ENCODE measurements at places on chromosomes 2 and 18.
A peak's percentile ranks its signal among the peaks of the same experiment; 100 is the strongest.

DNA sequence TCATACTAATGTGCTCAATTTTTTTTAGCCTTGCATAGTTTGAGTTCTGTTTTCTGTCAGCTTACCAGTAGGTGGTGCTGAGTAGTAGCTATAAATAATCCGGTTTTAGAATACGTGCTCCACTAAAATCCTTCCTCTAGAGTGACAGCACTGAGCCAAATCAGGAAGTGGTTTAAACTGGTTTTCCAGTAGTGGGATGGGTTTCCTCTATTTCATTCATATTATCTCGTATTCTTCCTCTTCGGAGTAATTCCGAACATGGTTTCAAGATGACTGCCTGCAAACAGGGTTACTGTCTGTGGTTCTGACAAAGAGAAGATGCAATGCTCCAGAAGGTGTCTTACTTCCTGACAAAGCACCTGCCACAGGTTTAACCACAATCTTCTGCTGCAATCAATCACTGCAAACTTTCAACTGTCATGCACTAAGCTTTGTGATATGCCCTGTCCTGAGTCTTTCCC lies 496.9 kb upstream of the VRK2 start:
- no peak for DNase-seq

DNA sequence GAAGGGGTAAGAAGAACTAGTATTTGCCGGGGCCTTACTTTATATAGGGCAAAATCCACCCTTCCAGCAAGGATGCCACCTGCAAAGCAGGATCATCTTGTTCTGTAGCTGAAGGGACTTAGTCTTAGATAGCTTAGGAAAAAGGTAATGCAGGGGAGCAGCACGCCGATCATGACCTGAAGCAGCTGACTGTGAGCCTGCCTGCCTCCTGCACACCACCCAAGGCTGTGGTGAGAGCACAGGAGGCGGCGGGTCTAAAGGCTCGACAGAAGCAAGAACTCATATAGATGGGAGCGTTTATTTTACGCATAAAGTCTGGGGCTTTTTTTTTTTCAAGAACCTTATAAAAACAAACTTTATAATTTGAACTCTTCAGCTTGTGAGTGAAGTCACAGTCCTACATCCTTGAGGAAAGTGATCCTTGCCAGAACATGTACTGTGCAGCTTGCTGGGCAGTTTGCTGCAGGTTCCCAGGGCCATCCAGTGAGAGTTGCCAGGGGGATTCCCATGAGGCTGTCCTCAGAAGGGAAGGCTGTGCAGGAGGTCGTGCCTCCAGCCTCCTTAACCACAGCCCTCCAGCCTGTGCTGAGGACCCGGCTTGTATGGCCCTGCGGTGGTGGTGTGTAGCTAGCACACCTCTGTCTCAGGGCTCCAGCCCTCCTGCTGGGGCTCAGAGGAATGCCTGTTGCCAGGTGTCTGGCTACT lies 92.1 kb downstream of the RNF144A start:
- DNase-seq = no peak

DNA sequence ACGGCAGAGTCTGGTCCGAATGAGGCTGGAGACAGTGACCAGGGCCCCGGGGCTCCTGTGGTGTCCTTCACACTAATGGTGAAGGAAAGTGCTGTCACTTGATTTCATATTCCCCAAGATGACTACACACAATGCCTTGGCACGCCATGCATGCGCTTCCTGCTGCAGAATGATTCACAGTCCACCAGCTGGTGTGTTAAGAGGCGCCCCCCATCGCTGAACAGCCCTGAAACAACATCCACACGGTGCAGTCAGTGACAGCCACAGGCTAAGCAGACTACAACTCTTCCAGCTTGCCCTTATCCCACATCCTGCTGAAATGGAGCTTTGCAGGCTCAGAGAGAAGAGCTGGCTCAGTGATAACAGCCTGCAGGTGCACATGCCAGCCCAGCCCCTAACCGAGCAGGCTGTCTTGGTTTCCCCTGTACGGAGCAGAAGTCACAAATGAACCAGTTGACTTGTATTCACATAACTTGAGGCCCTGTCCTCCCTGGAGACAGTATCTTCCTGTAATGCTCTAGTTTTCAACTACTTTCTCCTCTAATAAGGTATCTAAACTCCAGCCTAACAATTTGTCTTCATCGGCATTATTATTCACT lies 24.3 kb upstream of the CDH20 start:
- no peak for DNase-seq

GRCh38 chr2:127589358-127589757 lies 53.9 kb downstream of the MYO7B start:
- DNase-seq = no peak

DNA sequence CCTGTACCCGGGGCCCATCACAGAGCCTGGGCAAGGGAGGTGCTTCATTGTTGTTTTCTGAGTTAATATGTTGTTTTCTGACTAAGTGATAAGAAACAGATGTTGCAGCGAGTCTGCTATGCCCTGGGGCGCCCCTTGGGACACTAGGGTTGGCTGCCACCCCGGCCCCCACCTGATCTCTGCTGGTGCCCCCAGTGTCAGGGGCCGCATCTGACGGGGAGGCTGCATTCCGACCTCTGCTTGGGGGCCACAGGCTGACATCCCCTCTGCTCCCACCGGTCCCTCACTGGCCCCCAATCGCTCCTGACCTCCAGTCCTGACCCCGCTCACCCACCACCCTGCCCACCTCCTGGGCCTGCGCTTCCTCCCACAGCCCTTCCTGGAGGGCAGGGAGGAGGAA lies 65.9 kb downstream of the LONRF2 start:
- no peak for DNase-seq

DNA sequence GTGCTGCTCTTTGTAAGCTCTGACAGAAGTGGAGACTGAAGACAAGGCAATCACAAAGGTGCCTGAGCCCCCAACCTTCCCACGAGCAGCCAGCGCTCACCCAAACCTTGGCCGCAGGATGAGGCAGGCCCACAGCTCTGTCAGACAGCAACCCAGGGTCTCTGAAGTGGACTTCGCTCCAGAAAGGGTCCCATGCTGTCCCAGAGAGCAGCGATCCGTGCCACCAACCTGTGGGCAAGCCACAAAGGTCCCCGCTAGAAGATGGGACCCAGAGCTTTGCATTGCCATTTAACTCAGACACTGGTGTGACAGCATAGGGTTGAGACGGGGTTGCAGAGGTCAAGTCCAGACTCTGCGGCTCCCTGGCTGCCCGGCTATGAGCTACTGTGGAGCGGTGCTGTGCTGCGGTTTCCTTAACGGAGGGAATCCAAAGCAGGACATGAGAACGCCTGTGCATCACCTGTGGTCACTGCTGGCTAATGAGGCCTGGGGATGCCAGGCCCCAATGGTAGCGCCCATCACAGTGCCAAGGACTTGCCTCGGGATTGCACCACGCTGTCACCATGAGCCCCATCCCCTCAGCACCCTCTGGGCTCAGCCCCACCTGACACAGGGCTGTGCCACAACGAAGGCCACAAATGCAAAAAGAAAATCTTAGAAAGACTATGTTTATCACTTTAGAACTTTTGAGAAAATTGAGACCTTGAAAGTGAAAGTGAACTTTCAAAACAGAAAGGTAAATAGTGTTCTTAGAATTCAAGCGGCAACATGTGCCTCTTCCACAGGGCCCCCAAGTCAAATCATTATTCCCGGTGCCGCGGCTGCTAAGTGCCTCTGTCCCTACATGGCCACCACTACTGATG lies 103.4 kb downstream of the HDAC4 start:
- DNase-seq = no peak

DNA sequence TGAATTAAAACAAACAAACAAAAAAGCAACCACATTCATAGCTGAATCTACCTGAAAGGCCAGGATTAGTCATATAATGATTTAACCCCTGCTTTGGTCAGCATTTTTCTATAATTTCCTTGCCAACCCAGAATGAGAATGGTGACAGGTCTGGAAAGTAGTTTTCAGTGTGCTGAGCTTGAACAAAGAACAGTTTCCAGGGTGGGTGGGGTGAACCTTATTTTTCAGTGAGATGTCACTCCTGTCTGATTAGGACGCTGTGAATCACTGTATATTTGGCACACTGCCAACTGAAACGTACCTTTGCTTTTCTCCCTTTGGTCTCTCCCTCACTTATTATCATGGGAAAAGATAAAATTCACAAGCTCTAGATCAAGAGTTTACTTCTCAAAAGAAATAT lies 35.0 kb upstream of the DSC1 start:
- peak; percentile 6 for DNase-seq

DNA sequence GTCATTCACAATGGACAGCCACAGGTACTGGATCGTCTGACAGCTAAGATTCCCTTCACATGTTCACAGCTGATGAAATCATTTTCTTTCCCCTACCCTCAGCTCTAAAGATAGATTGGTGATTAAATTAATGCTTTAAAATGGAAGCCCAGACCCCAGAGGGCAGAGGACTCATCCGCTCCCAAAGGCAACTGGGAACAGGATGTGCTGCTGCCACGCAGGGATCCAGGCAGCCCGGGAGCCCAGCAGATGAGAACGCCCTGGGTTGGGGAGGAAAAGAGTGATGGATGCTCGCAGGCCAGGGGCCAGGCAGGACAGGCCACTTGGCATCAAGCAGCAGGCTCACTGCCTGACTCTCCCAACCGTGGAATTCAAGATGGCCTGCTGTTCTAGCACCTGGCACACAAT lies 41.3 kb downstream of the HDHD2 start:
- DNase-seq = no peak

DNA sequence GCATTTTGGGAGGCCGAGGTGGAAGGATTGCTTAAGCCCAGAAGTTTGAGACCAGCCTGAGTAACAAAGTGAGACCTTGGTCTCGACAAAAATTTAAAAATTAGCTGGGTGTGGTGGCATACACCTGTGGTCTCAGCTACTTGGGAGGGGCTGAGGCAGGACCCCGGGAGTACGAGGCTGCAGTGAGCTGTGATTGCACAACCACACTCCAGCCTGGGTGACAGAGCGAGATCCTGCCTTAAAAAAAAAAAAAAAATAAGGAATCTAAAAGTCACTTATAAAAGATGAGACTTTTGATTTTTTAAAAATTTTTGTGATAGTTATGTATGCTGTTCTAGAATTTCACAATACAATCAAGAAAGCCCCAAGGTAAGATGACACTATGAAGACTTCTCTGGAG lies 33.1 kb downstream of the ID2 start:
- no peak for DNase-seq

- DNase-seq = no peak
Observed at GRCh38 chr2:26504002-26504401, 26.1 kb upstream of the OTOF start.

DNA sequence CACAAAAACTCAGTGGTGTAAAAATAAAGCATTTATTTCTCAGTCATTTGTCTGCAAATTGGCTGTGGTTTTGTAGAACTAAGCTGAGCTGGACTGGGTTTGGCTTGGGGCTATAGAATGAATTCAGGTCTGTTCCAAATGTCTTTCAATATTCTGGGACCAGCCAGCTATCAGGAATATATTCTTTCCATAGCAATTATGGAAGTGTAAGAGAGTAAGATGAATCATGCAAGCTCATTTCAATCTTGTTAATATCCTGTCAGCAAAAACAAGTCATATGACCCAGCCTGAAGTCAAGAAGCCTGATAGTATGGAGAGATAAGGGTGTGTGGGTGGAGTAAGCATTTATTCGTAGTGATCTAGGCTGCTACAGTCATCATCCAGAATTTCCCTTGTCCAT lies 481.0 kb upstream of the CDH2 start:
- no peak for DNase-seq

DNA sequence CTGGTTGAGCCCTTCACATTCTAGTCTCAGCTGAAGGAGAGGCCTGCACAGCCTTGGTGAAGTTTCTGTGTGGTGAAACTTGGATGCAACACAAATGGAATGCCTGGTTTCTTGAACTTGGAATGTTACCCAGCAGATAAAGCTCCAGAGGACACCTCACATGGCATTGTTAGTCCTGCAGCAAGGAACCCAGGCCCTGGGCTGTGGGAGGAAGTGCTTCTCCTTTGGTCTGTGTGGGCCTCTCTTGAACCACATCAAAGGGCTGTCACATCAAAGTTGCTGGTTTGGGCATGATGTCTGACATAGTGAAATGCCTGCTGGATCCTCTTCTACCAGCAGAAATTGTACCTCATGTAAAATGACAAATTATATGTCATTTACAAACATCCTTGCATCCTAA lies 198.5 kb downstream of the FHOD3 start:
- no peak for DNase-seq

DNA sequence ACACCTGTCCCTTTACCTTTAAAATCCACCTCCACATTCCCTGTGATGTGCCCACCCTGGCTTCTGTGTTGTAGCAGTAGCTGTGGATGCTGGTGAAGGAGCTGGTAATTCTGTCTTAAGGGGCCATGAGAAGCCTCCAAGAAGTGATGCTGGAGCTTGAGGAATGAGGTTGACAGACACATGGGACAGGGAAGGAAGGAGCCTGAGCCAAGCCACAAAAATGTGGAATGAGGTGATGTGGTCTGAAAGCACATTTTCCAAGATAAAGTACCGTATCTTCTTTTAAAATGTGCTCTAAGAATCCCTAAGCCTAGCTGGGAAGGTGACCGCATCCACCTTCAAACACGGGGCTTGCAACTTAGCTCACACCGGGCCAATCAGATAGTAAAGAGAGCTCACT lies 31.2 kb downstream of the VWA3B start:
- no peak for DNase-seq

DNA sequence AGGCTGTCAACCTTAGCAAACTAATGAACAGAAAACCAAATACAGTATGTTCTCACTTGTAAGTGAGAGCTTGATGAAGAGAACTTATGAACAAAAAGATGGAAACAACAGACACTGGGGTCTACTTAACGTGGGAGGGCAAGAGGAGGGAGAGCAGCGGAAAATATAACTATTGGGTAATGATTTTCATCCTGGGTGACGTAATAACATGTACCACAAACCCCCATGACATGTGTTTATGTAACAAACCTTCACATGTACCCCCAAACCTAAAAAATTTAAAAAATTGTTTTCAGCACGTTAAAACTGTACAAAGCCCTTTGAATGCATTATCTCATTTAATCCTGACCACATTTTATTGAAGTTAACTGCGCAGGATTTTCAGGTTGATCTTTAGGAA lies 64.9 kb upstream of the RBMS1 start:
- no peak for DNase-seq

- no peak for DNase-seq
Observed at GRCh38 chr18:49613641-49614151, 51.8 kb downstream of the LIPG start.

GRCh38 chr2:231716666-231717280 lies 8.4 kb downstream of the PTMA start:
- DNase-seq = no peak

- no peak for DNase-seq
Observed at GRCh38 chr2:203654826-203655225, 51.6 kb upstream of the CD28 start.

GRCh38 chr2:33381301-33381858 lies 95.1 kb upstream of the RASGRP3 start:
- DNase-seq = no peak
